ENCODE measurements at places on chromosomes 5 and 9.

GRCh38 chr5:10420932-10421331 lies 20.7 kb upstream of the ROPN1L start:
- DNase-seq = no peak

DNA sequence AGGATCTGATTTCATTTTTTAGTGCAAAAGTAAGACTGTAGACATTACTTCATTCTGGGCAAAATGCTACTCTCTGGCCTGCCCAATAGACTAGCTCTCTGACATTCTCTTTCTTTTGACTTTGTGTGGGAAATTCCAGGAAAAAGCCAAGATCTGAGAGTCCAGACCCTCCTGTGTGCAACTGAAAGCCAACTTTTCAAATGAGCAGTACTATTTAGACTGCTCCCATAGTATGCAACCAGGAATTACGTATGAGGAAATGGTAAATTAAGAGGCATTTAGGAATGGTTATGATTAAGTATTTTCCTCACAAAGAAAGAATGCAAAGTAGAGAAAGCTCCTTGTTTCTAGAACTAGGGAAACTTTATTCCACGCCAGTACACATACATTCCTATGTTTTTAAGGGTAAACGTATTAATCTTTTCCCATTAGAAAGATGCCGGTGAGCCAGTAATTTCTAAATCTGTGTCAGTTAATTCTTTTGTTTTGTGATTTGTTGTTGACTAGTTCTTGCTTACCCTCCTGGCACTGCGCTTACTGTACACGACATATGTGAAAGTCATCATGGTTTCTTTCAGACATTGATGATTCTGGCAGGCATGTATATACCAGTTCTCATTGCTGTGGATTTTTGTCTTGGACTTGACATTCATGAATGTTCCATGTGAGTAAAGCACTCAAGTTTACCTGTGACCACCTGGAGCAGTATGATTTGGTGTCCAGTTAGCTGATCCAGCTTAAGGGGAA lies 56.0 kb downstream of the AOPEP start:
- DNase-seq = no peak

DNA sequence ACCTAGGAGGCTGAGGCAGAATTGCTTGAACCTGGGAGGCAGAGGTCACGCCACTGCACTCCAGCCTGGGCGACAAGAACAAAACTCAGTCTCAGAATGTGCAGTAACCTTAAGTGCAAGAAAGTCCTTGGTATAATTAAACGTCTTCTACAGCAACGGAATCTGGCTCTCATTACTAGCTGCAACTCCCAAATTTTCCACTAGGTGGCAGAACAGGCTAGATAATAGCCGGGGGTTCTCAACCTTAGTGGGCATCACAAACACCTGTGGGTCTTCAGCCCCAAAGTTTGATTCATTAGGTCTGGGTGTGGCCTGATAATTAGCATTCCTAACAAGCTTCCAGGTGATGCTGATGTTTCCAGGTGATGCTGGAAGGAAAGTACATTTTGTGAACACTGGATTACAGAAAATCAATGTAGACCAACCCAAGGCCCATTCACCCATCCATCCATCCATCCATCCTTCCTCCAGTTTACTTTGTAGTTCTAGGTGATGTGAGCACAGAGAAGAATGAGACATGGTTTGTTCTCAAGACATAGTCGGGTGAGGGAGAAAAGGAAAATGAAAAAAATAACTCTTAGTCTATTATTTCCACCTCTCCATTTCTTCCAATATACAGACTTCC lies 37.3 kb downstream of the FBXW2 start:
- peak; percentile 69 for DNase-seq

DNA sequence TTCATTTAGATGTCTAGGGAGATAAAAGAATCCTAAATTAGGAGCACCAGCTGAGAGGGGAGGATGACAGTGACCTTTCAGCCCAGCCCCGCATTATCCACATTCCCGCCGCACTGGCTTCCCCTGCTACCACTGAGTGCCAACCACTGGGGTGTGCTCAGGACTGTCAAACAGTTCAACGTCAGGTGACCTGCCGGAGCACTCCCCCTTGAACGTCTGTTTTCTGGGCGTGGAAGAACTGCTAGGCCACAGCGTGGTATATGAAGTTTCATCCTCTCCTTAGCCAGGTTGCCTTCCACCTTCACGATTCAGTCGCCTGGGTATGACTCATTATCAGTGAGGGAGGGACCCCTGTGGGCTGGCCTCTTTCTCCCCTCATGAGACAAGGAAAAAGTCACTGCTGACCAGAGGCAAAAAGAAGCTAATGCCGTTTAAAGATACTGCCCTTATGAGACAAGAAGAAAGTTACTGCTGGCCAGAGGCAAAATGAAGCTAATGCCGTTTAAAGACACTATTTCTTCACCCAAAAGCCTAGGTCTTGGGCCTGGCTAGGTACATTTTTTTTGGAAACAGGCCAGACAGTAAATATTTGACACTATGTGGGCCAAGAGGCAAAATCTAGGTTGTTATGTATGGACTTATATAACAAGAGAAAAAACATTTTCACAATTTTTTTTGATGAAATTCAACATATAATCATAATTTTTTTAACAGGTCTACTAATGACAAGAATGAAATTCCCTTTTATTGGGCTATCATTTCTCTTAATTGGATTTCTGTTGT lies 4.6 kb downstream of the NMRK1 start:
- no peak for DNase-seq

DNA sequence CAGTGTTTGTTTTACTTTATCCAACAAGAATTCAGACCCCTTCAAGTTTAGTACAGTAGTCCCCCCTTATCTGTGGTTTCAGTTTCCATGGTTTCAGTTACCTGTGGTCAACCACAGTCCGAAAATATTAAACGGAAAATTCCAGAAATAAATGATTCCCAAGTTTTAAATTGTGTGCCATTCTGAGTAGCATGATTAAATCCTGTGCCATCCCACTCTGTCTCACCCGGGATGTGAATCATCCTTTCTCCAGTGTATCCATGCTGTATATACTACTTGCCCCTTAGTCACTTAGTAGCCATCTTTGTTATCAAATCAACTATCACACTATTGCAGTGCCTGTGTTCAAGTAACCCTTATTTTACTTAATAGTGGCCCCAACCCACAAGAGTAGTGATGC lies 153.8 kb upstream of the RASA1 start:
- no peak for DNase-seq

GRCh38 chr9:134836406-134836970 lies 44.1 kb upstream of the FCN2 start:
- DNase-seq = no peak

- no peak for DNase-seq
Measured at GRCh38 chr5:150638488-150639376, 1.7 kb upstream of the SYNPO start.
